ENCODE measurements at places on chromosomes 7 and 10.
A peak's percentile ranks its signal among the peaks of the same experiment; 100 is the strongest.

GRCh38 chr10:62068464-62068863, 167.0 kb downstream of the ARID5B start:
- DNase-seq, result no peak

DNA sequence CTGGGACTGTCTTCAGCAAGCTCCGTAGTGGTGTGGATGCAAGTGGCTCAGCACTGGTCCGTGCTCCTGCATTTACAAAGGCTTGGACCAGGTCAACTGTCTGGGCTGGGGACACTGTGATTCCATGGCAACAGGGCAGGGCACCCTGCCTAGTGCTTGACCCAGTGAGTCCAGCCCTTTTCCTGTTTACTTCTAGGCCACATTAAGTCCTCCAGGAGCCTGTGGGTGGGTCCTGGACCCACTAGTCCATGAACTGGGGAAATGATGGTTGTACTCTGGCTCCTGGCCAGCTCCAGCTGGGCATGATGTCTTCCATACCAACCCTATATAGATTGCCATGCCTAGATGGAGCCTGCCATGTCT, 152.0 kb downstream of the RPS24 start:
- no peak for DNase-seq

- no peak for DNase-seq
Measured at GRCh38 chr7:28044825-28045224, 135.8 kb downstream of the JAZF1 start.

GRCh38 chr10:77618117-77618516, 19.5 kb downstream of the KCNMA1 start:
- DNase-seq, result no peak

- no peak for DNase-seq
Measured at GRCh38 chr10:126931544-126931943, 26.3 kb downstream of the DOCK1 start.

DNA sequence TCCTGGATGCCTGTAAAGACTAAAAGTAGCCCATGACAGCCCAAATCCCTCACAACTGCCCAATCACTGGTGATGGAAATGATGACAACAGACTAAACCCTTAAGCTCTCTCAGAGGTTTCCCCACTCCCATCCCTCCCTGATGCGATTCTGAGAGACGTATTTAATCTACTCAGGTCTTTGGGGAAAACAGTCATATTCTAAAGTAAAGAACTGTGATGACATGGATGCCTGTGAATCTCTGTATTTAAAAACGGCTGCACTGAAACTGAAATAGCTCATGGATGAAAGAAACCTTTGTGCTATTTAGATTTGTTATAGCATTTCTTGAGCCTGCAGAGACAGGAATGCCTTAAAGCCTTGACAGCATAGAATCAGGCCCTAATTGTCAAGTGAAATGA, 28.5 kb downstream of the VPS41 start:
- no peak for DNase-seq

- no peak for DNase-seq
Measured at GRCh38 chr7:115631782-115632181, 398.8 kb downstream of the TFEC start.

- DNase-seq, result no peak
Measured at GRCh38 chr10:38157270-38157685, 63.1 kb downstream of the ZNF37A start.

GRCh38 chr7:916291-916941, 38.1 kb downstream of the ADAP1 start:
- peak; percentile 78 for DNase-seq

- no peak for DNase-seq
Measured at GRCh38 chr10:74912682-74913081, 86.3 kb downstream of the KAT6B start.

DNA sequence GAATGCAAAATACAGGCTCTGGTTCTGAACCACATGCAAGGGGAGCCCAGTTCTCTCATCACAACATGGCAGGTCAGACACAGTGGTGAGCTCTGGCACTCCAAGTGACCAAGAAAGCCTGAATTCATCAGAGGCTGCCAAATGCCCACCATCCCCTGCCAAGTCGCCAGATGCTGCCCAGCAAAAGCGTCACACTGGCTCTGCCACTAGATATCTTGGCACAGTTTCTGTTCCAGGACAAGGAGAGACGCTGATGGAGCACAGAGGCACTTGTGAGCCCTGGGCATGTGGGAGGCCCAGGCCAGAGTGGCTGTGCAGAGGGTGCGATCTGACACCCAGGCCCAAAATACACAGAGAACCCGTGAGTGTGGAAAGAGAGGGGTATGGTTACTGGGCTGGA, 57.8 kb downstream of the GAD2 start:
- no peak for DNase-seq

GRCh38 chr7:54663603-54664234, 95.3 kb downstream of the SEC61G start:
- DNase-seq, result peak; percentile 11

DNA sequence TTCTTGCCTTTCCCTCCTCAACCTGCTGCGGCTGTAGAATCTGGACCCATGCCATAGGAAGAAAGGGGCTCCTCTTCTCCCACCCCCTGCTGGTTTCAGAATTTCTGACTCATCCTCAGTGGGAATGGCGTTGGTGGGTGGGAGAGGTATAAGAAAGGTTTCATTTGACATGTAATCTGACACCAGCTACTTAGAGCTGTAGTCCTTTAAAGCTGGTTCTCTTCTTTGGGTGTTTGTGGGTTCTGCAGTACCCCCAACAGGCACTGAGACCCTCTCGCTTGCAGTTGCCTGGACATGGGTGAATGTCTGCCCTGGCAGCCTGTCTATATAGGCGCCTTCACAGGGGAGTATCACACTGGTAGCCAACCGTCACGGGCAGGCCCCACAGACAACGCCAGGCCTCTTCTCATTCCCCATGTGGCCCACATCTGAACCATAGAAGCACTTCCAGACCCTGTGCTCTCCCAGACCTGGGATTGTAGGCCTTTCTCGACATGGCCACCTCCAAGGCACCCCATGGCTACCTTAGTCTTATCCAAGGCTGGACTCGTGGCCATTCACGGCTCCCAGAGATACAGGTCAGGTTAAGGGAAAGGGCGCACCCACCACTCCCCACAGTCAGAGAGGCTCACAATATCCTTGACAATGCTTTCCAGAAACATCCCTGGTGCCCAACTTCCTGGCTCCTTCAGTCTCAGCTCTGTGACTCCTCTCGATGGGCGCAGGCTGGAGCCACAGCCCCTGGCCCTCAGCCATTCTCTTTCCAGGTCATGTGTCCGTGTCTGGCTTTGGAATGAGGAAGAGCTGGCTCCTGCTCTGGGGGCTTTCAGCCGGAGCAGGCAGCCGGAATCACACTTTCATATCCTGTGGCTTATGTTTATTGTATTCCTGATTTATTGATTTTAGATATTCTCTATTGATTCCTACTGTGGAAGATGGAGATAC, 17.5 kb downstream of the ZNF862 start:
- DNase-seq, result peak; percentile 81

DNA sequence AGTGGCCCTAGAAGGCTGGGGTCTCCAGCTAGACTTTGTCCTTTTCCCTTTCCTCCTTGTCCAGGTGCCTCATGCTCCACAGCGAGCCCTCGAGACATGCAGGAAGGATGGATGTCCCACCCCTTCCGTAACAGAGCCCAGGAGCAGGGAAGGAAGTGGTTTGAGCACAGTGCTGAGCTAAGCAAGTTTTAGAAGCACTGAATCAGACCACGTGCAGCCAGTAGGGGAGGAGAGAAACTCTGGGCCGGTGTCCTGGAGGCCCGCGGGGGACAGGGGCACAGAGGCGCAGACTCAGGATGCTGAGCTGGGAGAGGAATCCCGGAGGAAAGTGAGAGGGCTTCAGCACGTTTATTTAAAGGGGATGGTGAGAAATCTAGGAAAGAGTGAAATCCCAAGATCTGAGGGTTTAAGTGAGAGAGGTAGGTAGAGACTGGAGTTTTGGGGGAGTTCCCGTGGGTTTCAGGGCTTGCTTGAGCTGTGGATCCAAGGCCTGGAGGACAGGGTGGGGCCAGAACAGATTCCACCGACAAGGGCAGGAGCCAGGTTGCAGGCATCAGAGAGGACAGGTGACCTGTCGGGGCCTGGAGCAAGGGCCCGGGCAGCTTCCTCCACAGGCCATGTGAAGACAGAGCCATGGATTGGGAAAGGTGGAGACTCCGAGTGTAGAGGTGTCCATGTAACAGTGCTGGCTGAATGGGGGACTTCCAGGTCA, 4.4 kb upstream of the IRF5 start:
- no peak for DNase-seq

DNA sequence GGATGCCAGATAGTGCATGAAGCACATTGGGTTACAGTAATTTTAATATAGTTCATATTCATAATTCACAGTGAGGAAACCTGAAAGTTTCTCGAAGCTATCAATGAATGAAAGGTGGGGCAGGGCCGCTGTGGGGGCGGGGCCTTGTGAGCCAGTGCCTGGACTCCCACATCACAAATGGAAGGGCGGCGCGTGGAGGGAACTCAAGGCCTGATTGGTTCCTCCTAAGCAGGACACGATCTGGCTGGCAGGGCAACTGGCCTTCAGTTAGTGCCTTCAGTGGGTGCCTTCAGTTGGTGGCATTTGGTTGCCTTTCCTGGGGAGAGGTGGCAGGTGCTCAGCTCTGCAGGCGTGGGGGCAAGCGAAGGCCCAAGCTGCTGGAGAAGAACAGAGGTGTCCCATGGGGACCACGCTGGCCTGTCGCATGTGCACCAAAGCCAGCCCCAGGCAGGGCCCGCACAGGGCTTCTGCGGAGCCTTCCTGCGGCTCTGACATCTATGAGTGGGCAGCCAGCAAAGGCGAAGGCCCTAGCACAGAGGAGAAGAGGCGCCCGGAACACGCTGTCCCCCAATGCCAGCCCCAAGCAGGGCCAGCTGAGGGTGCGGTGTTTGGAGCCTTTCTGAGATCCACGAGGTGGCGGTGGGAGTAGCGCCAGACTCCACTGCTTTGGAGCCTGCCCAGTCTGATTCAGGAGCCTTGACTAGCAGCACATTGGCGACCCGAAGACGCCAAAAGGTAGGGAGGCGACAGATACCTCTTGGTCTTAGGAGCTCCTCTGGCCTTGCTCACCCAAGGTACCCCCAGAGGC, 118.0 kb upstream of the PDSS1 start:
- DNase-seq, result no peak

DNA sequence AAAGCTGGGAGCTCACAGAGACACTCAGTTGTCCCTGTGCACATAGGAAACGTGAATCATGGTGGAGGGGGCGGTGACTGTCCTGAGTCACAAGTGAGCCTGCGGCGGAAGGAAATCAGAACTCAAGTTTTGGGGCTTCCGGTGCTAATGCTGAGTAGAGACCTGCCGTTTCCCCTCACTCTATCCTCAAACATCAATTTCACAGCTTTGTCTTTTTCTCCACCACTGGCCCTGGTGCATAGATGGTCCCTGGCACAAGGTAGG, 21.9 kb downstream of the ADCYAP1R1 start:
- no peak for DNase-seq

DNA sequence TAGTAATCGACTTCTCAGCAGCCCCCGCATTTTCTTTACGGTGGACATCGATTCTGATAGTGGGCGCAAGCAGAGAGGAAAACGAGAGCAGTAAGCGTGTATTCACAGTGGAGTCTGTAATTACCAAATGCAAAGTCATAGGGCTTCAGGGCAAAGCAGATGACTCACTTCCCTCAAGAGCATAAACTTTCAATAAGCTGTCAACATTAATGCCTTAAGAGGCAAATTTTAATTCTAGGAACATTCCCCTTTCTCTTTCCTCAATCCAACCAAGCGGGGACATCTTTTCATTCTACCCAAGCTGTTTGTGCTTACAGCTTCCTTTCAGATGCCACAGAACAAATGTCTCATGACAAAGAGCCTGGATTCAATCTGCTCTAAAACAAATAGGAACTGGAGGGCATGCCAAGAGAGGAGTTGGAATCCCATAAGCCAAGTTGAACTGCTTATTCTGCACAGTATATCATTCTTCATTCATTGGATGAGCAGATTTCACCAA, 48.6 kb downstream of the MALSU1 start:
- DNase-seq, result no peak

GRCh38 chr10:93062514-93063143, 2.0 kb downstream of the CYP26C1 start:
- no peak for DNase-seq

DNA sequence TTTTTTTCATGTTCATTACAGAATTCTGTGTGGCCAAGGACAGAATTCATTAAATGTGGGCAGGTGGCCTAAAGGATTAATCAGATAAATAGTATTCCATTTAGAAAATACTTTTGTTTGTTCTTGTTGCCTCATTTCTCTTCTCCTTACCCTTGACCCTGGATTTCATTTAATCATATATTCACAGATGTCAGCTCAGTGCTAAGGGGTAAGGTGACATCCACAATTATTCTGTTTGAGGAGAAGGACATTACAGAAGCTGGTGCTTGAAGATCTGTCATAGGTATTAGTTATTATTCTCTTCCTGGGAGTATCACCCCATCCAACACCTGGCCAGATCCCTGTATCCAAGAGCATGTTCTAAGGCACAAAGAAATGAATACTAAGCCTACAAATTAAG, 961.1 kb downstream of the XPNPEP1 start:
- DNase-seq, result no peak

DNA sequence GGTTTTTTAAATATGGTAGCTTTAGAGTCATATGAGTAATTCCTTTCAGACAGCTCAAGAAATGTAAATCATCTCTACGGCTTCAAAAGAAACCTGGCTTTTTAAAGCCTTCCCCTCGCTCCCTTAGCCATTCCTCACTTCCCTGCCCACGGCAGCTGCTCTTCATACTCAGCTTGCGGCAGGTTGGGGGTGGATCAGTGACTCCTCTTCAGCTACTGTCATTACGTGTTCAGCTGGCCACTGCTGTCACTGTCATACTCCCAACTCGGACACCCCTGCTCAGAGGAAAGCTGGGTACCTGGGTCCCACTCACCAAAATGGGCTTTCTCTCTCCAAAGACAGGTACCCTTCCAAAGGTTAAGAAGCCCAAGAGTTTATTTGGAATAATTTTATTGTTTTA, 6.6 kb downstream of the YWHAG start:
- no peak for DNase-seq

- DNase-seq, result no peak
Measured at GRCh38 chr7:75881436-75882095, 2.7 kb downstream of the RHBDD2 start.

- no peak for DNase-seq
Measured at GRCh38 chr7:128178611-128179010, 62.5 kb upstream of the LEP start.

DNA sequence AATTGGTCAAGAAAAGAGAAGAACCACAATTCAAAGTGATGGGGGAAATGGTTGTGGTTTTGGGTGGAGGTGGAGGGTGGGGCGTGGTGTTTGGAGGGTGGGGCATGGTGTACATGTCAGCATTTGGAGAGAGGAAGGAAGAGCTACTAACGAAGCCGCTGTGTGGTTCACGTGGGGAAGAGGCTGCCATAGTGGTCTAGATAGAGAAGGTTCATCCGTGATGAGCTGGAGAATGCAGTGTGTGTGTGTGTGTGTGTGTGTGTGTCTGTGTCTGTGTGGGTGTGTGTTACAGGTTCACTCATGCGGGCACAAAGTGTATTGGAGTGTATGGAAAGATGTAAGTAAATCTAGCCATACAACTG, 6.1 kb upstream of the VCL start:
- DNase-seq, result peak; percentile 90

DNA sequence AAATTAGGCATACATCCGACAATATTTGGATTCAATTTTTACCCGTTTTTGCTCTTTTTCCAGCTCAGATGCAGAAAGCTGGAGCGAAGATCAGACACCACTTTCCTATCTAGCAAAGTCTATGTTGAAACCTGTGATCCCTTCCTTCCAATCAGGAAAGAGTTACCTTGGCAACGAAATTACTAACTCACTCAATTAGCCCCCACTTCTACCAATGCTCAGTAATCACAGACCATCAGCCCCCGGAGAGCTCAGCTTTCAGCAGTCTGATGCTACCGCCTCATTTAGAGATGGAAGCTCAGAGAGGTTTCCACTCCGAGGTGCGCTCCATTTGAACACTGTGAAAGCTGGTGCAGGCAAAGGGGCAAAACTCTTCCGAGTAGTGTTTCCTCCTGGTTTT, 6.7 kb downstream of the FRAT1 start:
- no peak for DNase-seq

Measured in SW480 (cell line).